Muscle of arm (tissue), 14 donors: ENCODE measurements at places on chromosomes 2 and 18. TPM values are rescaled to one million over a fixed set of nuclear protein-coding genes. Genes with fewer than 3 reads are reported as not detected.

The KIAA2012 gene
- 0.22 TPM for polyA plus RNA-seq

The ADD2 gene
- polyA plus RNA-seq = not detected

The ANKRD44 gene
- 17.0 TPM for polyA plus RNA-seq

The SNED1 gene
- polyA plus RNA-seq = 6.3 TPM

The PLEK gene
- polyA plus RNA-seq = 9.5 TPM

The XIRP2 gene
- polyA plus RNA-seq = 140 TPM

The SERPINB10 gene
- 5.2 TPM for polyA plus RNA-seq

The TTN gene
- 153 TPM for polyA plus RNA-seq

The PSD4 gene
- 5.6 TPM for polyA plus RNA-seq

The CFAP53 gene
- polyA plus RNA-seq = 0.28 TPM

The HDLBP gene
- 338 TPM for polyA plus RNA-seq

The MDH1 gene
- 283 TPM for polyA plus RNA-seq
